ENCODE measurements at places on chromosomes 2 and 18.

DNA sequence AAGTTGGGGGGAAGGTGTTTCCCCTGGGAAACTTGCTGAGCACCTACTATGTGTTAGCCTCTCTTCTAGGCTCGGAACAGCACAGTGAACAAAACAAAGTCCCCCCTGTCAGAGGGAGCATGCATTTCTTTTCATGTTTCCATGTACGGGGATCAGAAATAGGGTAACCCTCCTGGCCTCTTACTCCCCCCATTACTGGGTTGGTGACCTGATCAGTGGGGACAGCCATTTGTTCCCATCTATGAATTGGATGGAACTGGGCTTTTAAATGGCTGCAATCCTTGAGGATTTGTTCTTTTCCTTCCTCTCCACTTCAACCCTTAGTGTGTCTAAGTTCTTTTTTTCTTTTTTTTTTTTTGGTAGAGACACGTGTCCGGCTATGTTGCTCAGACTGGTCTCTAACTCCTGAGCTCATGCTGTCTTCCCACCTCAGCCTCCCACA, 13.7 kb downstream of the NCL start:
- DNase-seq: no peak

GRCh38 chr2:221133941-221134340, 438.2 kb downstream of the EPHA4 start:
- no peak for DNase-seq

GRCh38 chr2:30689496-30690125, 117.6 kb downstream of the CAPN13 start:
- no peak for DNase-seq

DNA sequence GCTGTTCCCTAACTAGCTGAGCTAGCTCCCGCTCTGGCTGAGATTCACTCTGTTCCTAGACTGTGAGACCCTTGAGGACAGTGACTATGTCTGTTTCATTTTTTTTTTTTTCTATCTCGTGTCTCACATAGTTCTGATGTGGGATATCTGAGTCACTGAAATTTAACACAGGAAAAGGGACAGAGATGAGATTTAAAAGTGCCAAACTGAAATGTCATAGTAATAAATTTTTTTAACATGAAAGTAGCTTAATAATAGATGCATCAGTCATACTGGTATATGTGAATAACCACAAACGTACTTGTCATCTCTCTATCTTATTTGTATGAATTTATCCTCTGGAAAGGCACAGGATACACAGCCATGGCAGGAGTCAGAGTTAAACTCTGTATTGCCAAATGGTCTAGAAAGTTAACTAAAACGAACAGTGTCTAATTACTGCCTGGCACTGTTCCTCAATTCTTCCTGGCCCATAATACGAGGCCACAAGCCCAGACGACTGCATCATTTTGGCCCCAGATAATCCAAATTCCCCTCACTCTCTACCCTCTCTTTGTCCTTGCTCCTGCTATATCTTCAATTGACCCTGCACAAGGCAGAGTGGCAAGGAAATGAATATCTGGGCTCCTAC, 87.5 kb downstream of the SATB2 start:
- DNase-seq: no peak

DNA sequence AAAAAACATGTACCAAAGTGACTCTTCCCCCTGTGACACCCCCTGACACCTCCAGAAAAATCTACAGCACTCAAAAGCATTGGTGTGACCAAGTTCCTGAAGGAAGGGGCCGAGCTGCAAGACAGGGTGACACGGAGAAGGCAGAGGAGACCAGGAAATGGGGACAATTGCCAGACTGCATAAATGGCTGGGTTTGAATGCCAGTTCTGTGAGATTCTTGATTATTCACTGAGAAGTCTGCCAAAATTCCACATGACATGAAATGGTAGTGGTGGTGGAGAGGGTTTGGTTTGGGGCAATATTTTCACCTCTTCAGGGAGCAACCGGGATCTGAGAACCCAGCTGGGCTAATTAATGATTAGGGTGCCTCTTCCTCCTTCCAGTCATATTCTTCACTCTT, 178.5 kb downstream of the ARL4C start:
- no peak for DNase-seq

DNA sequence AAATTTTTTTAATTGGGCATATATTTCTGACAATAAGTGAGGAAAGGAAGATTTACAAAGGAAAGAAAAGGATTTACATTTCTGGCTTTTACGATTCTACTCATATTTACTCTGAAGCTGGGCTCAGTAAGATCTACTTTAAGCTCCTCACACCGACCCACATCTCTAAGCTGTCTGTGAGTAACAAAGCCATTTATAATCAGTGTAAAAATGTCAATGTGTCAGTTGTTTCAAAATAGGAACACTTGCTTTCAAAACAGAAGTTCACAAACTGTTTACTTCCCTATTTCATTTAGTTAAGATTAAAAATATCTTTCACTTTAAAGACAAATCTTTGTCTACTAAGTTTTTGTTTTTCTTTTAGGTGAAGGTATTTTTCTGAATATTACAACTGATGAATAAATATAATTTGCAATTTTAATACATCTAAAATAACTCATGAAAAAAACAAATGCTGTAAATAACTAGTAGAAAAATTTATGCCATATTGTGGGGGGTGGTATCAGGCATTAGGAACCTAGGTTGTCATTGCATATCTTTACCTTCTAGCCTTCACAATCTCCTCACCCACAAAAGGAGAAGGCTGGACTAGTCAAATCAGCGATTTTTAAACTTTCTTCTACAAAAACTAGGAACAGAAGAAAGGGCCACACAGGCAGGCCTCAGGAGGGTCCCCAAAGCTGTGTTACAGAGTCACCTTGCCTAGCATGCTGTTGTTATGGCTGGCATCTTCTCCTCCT, 64.5 kb downstream of the TMEM131 start:
- no peak for DNase-seq

DNA sequence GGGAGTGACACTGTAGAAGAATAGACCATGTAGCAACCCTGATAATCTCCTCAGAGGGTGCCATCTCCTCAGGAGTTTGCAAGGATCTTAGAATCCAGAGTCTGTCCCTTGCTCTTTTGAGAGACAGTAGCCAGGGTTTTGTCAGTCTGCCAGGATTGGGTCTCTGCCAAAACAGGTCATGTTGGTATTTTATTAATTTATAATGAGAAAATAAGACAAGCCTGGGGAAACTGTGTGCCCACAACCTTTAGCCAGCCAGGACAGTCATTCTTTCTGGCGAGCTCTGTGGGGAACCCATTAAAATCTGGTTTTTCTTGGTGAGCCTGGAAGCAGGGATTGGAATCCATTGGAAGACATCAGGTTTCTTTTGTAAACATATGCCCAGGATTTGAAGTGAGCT, 78.6 kb downstream of the PTPRM start:
- no peak for DNase-seq

DNA sequence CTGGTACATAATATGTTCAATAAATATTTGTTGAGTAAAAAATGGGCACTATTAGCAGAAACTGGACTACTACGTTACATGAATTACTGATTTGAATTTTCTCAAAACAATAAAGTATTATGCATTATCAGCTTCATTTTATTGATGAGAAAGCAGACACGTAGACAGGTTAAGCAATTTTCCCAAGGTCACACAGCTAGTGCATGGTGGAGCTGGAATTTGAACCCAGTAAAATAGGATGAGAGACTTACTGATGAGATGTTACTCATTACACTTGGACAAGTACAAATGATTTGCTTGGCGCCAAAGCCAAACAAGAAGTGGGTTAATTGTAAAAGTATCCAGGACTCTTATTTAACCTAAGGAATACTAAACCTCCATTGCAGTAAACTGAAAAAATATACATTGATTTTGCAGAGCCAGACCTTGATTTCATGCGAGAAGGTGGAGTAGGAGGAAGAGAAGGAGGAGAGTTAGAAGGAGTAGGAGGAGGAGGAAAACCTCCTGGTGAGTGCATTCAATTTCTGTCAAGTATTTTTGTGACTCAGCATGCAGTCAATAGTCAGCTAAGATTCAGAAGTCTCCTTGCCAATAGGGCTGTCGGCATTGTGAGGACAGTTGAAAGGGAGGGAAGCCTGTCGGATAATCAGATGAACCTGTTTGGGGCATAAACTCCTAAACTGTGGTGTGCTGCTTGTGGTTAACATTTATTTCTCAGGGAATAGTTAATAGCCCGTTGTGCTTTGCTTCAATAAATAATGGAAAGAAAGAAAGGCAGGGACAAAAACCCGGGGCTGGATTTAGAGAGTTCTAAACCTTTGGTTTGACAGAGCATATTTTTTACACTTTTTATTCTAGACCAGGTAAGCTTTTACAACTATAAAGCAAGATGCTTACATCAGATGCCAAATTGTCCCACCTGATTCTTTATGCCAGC, 77.0 kb upstream of the TACR1 start:
- no peak for DNase-seq

- DNase-seq: no peak
Measured at GRCh38 chr2:10046931-10047330, 3.6 kb downstream of the KLF11 start.

DNA sequence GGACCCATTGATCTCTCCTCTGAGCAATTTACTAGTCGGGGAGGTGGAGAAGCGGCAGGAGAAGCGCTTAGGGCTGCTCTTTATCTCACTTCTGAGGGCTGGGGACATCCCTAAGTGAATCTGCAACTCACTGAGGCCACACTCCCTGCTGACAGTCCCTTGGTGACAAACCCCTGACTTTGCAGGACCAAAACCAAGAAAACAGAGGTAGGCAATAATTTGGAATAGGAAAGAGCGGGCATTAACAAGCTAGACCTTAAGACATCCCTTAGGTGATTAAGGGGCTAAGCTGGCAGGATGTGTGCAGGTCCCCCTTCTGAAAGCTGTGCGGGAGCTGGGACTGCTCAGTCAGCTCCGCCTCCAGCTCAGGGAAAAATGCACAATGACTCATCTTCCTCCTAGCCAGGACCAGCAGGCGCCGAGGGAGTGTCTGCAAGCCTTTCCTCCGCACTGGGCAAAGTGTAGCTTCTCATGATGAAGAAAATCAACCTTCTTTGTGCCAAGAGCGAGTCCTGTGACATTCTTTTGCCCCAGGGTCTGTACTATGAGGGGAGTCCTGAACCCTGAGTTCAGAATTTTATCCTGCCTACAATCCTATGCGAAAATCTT, 63.3 kb downstream of the BOD1L2 start:
- no peak for DNase-seq

DNA sequence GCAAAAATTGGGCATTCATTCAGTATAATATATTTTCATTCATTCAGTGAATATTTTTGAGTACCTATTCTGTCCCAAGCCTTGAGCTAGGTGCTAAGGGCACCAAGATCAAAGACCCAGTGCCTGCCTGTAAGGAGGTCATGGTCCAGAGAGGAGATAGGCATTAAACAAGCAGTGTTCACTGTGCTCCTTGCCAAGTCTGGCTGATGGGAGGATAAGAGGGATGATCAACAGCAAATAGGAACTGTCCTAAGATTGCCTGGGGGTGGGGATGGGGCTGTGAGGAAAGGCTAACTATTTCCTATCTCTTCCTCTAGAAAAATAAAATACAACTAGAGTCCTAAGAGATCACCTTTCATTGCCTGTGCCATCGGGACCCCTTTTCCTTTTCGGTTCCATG, 60.4 kb downstream of the SETBP1 start:
- no peak for DNase-seq

- no peak for DNase-seq
Measured at GRCh38 chr18:44562986-44563385, 117.7 kb upstream of the SETBP1 start.

DNA sequence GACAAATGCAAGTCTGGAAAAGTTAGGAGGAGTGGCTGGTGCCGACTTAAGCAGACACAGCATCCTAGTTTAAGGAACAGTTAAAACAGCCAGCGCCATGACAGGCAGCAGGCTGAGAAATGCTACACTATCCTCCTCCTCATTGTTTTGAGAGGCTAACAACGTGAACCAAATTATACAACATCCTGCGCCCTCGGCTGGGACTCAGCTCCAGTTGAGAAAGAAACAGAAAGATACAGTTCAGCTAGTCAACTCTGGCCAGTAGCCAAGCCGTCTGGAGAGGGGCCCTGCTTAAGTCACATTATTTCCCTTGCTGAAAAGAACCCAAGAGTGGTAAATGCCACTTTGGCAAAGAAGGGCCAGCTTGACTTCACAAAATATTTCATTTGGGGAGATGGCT, 90.2 kb downstream of the BCL11A start:
- no peak for DNase-seq

DNA sequence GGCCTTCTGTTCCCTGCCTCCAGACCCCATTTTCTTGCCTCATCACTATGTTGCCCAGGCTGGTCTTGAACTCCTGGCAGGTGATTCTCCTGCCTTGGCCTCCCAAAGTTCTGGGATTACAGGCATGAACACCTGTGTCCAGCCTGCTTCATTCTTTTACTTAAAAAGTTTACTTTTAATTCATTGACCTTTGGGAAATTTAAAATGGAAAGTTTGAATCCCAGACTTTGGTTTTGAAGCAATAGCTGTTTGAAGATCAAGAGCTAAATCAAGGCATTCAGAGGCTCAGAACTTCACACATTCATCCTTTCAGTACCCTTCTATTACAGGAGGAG, 79.3 kb upstream of the SESTD1 start:
- DNase-seq: no peak

- no peak for DNase-seq
Measured at GRCh38 chr2:234606896-234607295, 110.0 kb upstream of the ARL4C start.

- no peak for DNase-seq
Measured at GRCh38 chr2:133838642-133839365, 270.5 kb upstream of the NCKAP5 start.

GRCh38 chr2:120403261-120403660, 57.3 kb downstream of the INHBB start:
- no peak for DNase-seq

- DNase-seq: peak; percentile 3
Measured at GRCh38 chr2:175366815-175367214, 185.3 kb upstream of the ATP5MC3 start.

- DNase-seq: no peak
Measured at GRCh38 chr2:166314022-166314759, 61.6 kb downstream of the SCN9A start.

GRCh38 chr2:3253913-3254441, 123.6 kb downstream of the EIPR1 start:
- DNase-seq: no peak

- DNase-seq: peak; percentile 25
Measured at GRCh38 chr2:158753641-158754611, 41.2 kb upstream of the DAPL1 start.

DNA sequence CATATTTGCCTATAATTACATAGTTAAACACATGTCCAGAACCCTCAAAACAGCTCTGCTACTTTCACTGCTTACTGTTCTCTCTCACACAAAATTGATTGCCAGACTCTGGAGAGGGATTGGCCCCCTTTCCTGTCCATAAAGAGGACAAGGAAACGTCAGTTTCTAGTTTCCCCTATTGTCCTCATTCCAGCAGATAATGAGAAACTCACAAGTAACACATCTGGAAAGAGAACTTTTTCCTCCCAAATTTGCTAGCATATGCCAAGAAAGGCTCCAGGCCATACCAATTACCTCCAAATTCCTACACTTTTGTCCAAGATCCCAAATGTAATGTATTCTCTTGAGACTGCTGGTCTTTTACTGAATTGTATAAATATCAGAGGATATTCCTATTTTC, 200.5 kb downstream of the EXOC6B start:
- no peak for DNase-seq
